ENCODE measurements at places on chromosomes 6 and 20.

GRCh38 chr20:58514321-58515232, 622 bp downstream of the APCDD1L start:
- no peak for DNase-seq

- DNase-seq: no peak
These were observed 12.6 kb downstream of the SERPINB6 start for GRCh38 chr6:2958776-2959175.

GRCh38 chr20:39897058-39897457, 792.0 kb downstream of the MAFB start:
- no peak for DNase-seq

DNA sequence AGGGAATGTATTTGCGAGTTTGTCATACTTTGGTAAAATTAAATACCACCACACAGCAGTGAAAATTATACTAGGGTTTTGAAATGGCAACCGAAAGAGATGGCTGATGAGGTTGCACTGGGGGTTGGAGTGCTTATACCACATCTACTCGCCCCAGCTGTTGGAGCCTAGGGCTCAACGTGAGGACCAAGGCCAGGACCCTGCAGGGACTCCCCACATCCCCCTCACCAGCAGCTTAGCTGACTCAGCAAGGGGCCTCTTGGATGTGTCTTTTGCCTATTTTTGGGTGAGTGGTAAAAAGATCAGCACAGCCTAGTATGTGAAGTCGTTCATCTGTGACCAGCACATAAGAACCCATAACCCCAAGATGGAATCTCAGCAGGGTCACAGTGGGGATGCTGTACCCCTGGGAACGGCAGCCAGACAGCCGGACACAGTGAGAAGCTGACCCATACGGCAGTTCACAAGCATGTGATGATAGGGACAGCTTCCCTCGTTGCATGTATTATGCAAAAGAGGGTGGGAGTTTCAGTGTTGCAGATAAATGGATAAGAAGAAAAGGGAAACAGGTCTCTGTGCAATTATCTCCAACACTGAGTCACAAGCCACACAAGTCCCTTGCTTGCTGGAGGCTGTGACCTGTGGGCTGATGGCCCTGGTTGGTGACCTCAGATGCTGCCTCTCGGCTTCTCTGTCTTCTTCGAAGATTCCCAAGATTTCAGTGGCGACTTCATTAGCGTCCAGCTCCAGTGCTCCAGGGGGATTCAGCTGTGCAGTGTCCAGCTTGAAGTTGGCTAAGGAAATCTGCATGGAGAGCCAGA, 20.9 kb upstream of the SPO11 start:
- DNase-seq: no peak

- no peak for DNase-seq
These were observed 1.6 kb upstream of the SLC17A5 start for GRCh38 chr6:73655341-73655917.

DNA sequence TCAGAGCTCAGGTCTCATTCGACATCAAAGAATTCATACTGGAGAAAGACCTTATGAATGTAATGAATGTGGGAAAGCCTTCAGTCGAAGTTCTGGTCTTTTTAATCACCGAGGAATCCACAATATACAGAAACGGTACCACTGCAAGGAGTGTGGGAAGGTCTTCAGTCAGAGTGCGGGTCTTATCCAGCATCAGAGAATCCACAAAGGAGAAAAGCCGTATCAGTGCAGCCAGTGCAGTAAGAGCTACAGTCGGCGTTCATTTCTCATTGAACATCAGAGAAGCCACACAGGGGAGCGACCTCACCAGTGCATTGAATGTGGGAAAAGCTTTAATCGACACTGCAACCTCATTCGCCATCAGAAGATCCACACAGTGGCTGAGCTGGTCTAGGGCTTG, 7.7 kb downstream of the ZSCAN9 start:
- DNase-seq: no peak

GRCh38 chr20:59429396-59429795, 129.0 kb downstream of the EDN3 start:
- DNase-seq: no peak

GRCh38 chr6:117265410-117266256, at the start of gene VGLL2:
TSS of gene VGLL2 (plus strand) at chr6:117265558. CDS start at chr6:117265764, 206 bp downstream.
- DNase-seq: no peak

GRCh38 chr6:91045161-91045560, 458.3 kb upstream of the MAP3K7 start:
- no peak for DNase-seq

DNA sequence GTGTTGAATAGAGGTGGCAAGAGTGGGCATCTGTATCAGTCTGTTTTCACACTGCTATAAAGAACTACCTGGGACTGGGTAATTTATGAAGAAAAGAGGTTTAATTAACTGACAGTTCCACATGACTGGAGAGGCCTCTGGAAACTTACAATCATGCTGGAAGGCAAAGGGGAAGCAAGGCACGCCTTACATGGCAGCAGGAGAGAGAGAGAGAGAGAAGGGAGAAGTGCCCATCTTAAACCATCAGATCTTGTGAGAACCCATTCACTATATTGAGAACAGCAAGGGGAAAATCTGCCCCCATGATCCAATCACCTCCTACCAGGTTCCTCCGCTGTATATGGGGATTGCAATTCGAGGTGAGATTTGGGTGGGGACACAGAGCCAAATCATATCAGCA, 18.6 kb upstream of the PPP1R14C start:
- DNase-seq: no peak

GRCh38 chr6:64679416-64679815, 1027.6 kb downstream of the EYS start:
- no peak for DNase-seq

GRCh38 chr6:155078331-155078745, 83.2 kb downstream of the TIAM2 start:
- DNase-seq: no peak

All from memory B cell (primary cell).